Skeletal muscle tissue (tissue), 5 donors: ENCODE measurements at places on chromosomes 4 and X. TPM values are rescaled to one million over a fixed set of nuclear protein-coding genes. Genes with fewer than 3 reads are reported as not detected.

The OGT gene
- total RNA-seq = 123 TPM

The ITM2A gene
- total RNA-seq = 321 TPM

The PDE6B gene
- total RNA-seq = 8.9 TPM

The OTUD6A gene
- total RNA-seq = not detected

The TXLNG gene
- total RNA-seq = 5.7 TPM

The GASK1B gene
- 24.5 TPM for total RNA-seq

The AKAP14 gene
- total RNA-seq = not detected

The PNMA6F gene
- total RNA-seq = not detected

The PLAC1 gene
- not detected for total RNA-seq

The CT55 gene
- not detected for total RNA-seq

The INTU gene
- 9.9 TPM for total RNA-seq

The RADX gene
- 1.0 TPM for total RNA-seq

The PLCXD1 gene
- total RNA-seq = 5.2 TPM

The HTT-AS gene
- not detected for total RNA-seq

The SOX3 gene
- not detected for total RNA-seq

The MMAA gene
- 3.7 TPM for total RNA-seq

The PCSK1N gene
- total RNA-seq = not detected

The TREX2 gene
- total RNA-seq = 3.7 TPM

The TMSB15C gene
- 7.8 TPM for total RNA-seq

The SH3BGRL gene
- total RNA-seq = 37.6 TPM

The ITIH6 gene
- under 0.01 TPM for total RNA-seq

The TRIM60 gene
- total RNA-seq = not detected

The MXRA5 gene
- total RNA-seq = 34.4 TPM

The TASL gene
- 0.52 TPM for total RNA-seq

The CLCN4 gene
- 15.7 TPM for total RNA-seq

The AFM gene
- total RNA-seq = not detected

The SHISA3 gene
- total RNA-seq = 1.6 TPM

The DRP2 gene
- 1.0 TPM for total RNA-seq

The PNMA3 gene
- total RNA-seq = 0.52 TPM

The CASP3 gene
- 29.7 TPM for total RNA-seq

The FGA gene
- 3.7 TPM for total RNA-seq

The EXOC1L gene
- 2.6 TPM for total RNA-seq

The FAM9B gene
- total RNA-seq = not detected

The IL15 gene
- total RNA-seq = 6.3 TPM

The NALF2 gene
- total RNA-seq = not detected

The BTC gene
- total RNA-seq = 3.1 TPM

The EFNB1 gene
- 27.7 TPM for total RNA-seq

The CLDN22 gene
- total RNA-seq = not detected

The EFHC2 gene
- under 0.01 TPM for total RNA-seq

The XKRX gene
- under 0.01 TPM for total RNA-seq

The PRR32 gene
- 53.2 TPM for total RNA-seq

The GPR50 gene
- not detected for total RNA-seq

The FABP2 gene
- not detected for total RNA-seq

The CT47A1 gene
- not detected for total RNA-seq
